ENCODE measurements at places on chromosomes 7 and 10.

GRCh38 chr10:90041585-90041984 lies 340.2 kb downstream of the KIF20B start:
- no peak for DNase-seq

DNA sequence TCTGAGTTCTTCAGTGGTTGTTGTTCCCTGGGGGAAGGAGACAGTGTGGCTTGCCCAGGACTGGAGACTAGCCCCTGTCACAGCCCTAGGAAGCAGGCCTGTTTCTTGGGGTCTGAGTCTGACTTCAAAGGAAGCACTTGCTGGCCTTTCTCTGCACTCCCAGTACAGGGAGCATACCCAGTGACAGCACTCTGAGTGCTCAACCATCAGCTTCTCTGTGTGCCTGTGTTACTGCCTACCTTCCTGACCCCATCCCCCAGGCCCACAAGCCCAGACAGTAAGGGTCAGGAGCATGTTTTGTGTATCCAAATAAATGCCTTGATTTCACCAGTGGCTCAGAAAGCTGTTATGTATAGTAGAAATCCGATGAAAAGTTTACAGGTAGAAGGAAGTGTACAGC lies 48.9 kb downstream of the OGDH start:
- no peak for DNase-seq

GRCh38 chr7:47937065-47937687 lies 11.1 kb downstream of the PKD1L1 start:
- DNase-seq = no peak

- DNase-seq = no peak
Measured at GRCh38 chr7:155516466-155516865, 29.9 kb downstream of the CNPY1 start.

- no peak for DNase-seq
Measured at GRCh38 chr10:102948176-102948575, 30.1 kb downstream of the CNNM2 start.

GRCh38 chr7:16615228-16615627 lies 30.3 kb downstream of the ANKMY2 start:
- DNase-seq = no peak

DNA sequence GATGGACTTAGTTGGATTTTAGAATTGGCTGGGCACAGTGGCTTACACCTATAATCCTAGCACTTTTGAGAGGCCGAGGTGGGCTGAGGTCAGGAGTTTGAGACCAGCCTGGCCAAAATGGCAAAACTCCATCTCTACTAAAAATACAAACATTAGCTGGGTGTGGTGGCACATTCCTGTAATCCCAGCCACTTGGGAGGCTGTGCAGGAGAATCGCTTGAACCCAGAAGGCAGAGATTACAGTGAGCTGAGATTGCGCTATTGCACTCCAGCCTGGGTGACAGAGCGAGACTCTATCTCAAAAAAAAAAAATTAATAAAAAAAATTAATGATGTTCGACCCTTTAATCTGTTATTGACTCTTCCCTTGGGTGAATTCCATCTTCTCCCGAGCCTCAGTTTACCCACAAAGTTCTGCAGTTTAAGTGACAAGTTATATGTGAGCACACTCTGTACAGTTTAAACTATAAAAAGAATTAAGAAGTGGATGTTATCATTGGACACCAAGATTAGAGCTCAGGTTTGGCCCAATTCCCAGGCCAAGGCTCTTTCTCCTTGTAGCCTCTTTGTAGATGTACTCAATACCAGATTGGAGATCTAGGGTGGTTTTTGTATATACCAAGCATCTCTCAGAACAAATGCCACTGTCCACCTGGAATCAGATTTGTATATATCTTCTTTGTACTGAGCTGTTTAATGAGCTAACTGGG lies 15.0 kb downstream of the KAT6B start:
- DNase-seq = no peak

- no peak for DNase-seq
Measured at GRCh38 chr7:130344271-130344866, at the start of gene CPA5. CPA5 (plus strand) TSS chr7:130344816; CDS start chr7:130346486, 1,670 bp downstream.

DNA sequence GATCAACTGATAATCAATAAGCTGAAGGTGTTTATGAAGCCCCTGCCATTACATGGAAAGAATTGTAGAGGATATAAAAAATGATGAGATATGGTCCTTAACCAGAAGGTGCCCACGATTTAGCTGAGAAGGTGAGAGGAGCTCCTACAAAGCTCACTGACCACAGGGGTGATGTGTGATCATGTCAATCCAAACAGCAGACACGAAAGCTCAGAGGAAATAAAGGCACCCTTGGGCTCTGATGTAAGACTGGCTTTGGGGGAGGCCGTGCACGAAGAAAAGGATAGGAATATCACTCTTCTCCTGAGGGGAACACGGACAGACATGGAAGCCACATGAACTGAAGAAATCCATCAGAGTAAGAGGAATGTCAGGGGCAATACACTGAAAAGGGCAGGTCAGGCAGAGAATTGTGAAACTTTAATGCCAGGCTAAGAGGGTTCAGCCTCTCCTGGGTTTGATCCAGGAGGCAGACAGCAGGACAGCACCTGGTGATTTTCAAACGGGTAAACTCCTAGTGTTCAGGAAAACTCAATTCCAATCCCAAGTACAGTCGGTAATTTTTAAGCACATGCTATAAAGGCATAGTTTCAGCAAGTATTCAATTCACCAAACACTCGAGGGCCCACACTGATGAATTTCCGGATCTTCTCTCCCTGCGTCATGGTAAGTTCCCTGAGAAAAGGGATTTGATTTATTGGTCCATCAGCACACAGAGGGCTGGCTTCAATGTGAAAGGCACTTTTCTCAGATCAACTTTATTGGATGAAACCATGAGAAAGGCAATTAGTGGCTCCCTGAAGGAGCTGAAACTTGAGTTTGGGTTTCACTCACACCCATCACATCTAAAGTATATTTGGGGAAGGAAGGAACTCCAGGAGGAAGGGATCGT lies 163.8 kb downstream of the PRPF18 start:
- DNase-seq = no peak

Data from COLO829 (cell line).